ENCODE measurements at places on chromosomes 5 and 9. TPM values are rescaled to one million over a fixed set of nuclear protein-coding genes. Genes with fewer than 3 reads are reported as not detected.

CATSPER3 gene
- not detected for total RNA-seq

RORB gene
- 0.15 TPM for total RNA-seq

ADAMTS2 gene
- total RNA-seq: 112 TPM

CCDC107 gene
- total RNA-seq: 26.8 TPM

N4BP3 gene
- 1.4 TPM for total RNA-seq

FREM1 gene
- total RNA-seq: 0.19 TPM

FAXDC2 gene
- 20.8 TPM for total RNA-seq

MED27 gene
- total RNA-seq: 12.7 TPM

KIF4B gene
- total RNA-seq: not detected

C5 gene
- 3.9 TPM for total RNA-seq

PPP1R26 gene
- 4.6 TPM for total RNA-seq

All from cardiac ventricle fibroblast (primary cell).